ENCODE measurements at places on chromosomes 12 and 14.
A peak's percentile ranks its signal among the peaks of the same experiment; 100 is the strongest.

DNA sequence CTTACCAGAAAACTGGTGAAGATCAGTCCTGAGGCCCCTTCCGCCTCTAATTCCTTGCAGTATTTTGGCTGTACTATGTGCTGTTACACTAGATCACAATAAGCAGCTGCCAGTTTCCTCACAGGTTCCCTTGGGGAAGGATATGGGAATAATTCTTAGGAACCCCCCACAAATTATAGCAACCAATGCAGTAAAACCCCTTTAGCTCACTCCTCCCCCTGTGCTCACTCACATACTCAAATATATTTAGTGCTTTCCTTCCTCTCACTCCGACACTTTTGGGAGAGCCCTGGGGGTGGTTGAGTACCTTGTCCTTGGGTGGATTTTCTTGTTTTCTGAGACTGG, 162.7 kb downstream of the ETV6 start:
- no peak for DNase-seq

GRCh38 chr14:72673179-72673578, 220.7 kb downstream of the DPF3 start:
- DNase-seq = no peak

DNA sequence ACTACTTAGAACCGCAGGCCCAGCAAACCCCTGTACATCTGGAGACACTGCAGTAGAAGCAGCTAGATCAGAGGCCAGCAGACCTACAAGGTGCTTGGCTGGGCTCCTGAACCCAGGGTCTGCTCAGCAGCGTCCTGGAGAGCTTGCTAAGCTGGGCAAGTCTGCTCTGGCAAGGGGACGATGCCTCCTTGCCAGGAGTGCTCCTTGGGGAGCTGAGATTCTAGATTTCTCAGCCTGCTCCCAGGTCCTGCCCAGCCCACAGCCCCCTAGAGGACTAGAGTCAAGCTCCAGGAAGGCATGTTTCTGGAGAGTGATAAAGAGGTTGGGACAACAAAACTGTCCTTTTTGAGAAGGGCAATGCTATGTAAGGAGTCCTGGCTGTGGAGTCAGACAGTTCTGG, 60.3 kb downstream of the HSPB8 start:
- DNase-seq = no peak

GRCh38 chr12:66885115-66885875, 206.4 kb upstream of the GRIP1 start:
- DNase-seq = no peak

DNA sequence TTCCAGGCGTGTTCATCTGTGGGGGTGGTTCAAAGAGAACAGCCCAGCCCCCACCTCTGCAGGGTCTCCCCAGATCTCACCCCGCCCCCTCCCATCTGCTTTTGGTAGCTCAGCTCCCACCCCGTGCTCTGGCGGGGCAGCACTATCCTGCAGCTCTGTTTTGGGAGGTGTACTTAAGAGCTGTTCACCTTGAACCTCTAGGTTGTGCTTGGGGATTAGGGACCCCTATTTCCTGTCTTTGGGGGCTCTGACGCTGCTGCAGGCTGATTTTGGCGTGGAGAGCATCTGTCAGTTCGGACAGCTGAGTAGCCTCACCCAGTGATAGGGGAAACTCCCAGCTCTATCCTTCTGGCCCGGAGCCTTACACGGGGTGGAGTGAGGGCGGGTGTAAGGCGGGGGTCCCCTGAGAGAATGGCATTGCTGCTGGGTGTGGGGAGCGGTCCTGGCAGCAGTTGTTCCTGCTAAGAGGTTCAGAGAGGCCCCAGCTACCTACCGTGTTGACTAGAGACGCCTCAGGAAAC, 765 bp downstream of the TMEM120B start:
- no peak for DNase-seq

- DNase-seq = no peak
These were observed 2.8 kb downstream of the SRSF9 start for GRCh38 chr12:120466560-120467315.

DNA sequence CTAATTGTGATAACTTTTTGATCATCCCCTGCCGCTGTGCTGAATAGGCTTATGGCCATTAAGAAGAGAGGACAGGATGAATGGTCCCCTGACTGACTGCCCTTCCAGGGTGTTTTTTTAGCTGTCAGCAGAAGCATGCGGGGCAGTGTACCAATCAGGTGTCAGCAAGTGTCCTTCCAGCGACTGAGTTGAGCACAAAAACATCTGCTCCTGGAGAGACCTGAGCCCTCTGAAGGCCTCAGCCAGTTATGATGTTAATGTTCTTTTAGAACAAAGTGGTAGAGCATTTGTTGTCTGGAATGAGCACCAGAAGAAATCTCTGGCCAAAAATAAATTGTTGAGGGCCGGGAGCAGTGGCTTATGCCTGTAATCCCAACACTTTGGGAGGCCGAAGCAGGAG, 37.5 kb downstream of the P2RX7 start:
- DNase-seq = no peak

- DNase-seq = no peak
These were observed 24.3 kb downstream of the BTBD6 start for GRCh38 chr14:105272623-105273022.

- DNase-seq = no peak
These were observed 29.3 kb downstream of the CD9 start for GRCh38 chr12:6229224-6230218.

- no peak for DNase-seq
These were observed 127.7 kb downstream of the C12orf50 start for GRCh38 chr12:87901457-87901856.

GRCh38 chr14:93040982-93041381, 74.7 kb downstream of the ITPK1 start:
- no peak for DNase-seq

- DNase-seq = peak; percentile 50
These were observed 44.2 kb upstream of the MMP17 start for GRCh38 chr12:131783915-131784541.

GRCh38 chr12:72219937-72220336, 52.2 kb upstream of the TRHDE start:
- no peak for DNase-seq

- DNase-seq = no peak
These were observed 212.6 kb downstream of the SLC16A7 start for GRCh38 chr12:59808317-59808910.

GRCh38 chr12:127590868-127591267, 676.1 kb upstream of the TMEM132C start:
- DNase-seq = no peak

GRCh38 chr12:807041-807735, 54.8 kb downstream of the WNK1 start:
- no peak for DNase-seq

GRCh38 chr14:99655521-99655920, 10.6 kb downstream of the HHIPL1 start:
- no peak for DNase-seq

GRCh38 chr12:26340649-26341048, 145.3 kb downstream of the SSPN start:
- no peak for DNase-seq

DNA sequence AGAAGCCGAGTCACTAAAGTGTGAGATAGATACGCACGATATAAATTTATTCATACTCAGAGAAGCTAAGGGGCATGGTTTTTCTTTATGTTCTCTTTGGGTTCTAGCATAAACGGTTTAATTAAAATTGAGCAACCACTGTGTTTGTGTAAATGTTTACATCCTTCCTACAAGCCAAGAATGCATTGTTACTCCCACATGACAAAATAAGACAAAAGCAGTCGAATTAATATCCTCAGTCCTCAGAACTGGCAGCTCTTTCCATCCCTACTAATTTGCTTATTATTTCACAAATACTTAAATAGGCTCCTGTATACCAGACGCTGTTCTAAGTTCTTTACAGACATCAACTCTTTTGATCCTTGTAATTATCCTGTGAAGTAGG, 32.0 kb downstream of the SSPN start:
- DNase-seq = no peak

- DNase-seq = peak; percentile 38
These were observed 37.3 kb upstream of the ATXN2 start for GRCh38 chr12:111636209-111636945.

GRCh38 chr12:57810450-57810849, 8.1 kb downstream of the AVIL start:
- DNase-seq = no peak

- no peak for DNase-seq
These were observed 186.6 kb upstream of the BCL2L14 start for GRCh38 chr12:11884116-11884515.

- DNase-seq = no peak
These were observed 18.1 kb upstream of the SPPL3 start for GRCh38 chr12:120922279-120922678.

- no peak for DNase-seq
These were observed at the start of gene CACNA1C for GRCh38 chr12:2052826-2053678. Gene CACNA1C, plus strand, starts transcription at chr12:2052987. Its CDS starts 576 bp downstream, at chr12:2053563.

DNA sequence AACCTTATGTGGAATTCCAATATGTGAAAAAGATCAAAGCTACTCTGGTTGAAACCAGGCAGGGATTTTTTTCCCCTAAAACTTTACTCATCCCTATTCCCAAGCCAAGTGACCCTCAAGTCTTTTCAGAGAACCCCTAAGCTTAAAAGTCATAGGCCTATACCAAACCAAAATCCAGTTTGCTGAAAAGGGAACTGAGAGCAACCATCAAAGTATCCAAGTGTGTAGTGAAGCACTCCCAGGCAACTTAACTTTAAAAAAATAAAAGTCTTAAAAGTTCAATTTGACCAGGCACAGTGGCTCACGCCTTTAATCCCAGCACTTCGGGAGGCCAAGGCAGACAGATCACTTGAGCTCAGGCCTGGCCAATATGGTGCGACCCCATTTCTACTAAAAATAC, 101.2 kb upstream of the DAAM1 start:
- DNase-seq = no peak

GRCh38 chr14:99157246-99157645, 114.8 kb downstream of the BCL11B start:
- no peak for DNase-seq

GRCh38 chr12:128830505-128830893, 6.7 kb upstream of the SLC15A4 start:
- no peak for DNase-seq

DNA sequence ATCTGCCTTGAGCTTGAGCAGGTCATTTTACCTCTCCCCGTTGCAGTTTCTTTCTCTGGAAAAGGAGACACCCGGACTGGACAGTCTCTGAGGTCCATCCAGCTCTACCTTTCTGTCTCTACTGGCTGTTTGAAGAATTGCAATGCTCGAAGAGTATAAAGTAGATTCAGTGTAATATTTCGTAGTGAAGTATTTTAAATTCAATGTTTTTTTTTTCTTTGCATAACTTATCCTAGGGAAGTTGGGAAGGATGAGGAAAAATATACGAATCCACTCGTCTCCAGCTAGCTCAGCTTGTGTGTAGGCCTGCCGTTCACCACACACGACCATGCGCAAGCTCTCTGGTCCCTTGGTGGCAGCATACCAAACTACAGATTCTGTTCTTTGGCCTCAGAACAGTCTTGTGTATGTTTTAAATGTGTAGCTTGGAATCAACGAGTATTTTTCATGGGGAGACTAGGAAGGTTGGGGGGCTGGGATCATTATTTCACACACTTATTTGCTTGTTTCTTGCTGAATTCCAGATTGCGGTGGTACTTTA, 307.9 kb downstream of the CACNA1C start:
- no peak for DNase-seq

DNA sequence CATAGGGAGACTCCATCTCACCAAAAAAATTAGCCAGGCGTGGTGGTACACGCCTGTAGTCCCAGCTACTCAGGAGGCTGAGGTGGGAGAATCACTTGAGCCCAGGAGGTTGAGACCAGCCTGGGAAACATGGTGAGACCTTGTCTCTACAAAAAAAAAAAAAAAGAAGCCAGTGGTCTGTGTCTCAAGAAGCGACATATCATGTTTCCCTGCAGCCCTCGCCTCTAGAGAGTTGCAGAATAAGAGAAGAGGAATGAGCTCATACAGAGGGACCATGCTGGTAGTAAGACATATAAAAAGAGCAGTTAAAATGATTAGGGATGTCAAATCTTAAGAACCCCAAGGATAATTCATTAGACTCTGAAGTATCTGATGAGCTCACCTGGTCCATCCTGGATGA, 39.4 kb upstream of the BICDL1 start:
- DNase-seq = no peak
